Muscle of back (tissue), 13 donors: ENCODE measurements at places on chromosomes 16 and 17. TPM values are rescaled to one million over a fixed set of nuclear protein-coding genes. Genes with fewer than 3 reads are reported as not detected.

DNA sequence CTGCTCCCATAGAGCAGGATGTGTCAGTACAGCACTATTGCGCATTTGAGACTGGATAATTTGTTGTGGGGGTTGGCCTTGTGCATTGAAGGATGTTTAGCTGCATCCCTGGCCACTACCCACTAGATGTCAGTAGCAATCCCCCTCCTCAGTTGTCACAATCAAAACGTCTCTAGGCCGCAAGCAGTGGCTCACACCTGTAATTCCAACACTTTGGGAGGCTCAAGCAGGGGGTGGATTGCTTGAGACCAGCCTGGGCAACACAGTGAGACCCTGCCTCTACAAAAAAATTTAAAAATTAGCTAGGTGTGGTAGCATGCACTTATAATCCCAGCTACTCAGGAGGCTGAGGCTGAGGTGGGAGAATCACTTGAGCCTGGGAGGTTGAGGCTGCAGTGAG lies 48.4 kb downstream of the CENPV start:
- DNase-seq: no peak

DNA sequence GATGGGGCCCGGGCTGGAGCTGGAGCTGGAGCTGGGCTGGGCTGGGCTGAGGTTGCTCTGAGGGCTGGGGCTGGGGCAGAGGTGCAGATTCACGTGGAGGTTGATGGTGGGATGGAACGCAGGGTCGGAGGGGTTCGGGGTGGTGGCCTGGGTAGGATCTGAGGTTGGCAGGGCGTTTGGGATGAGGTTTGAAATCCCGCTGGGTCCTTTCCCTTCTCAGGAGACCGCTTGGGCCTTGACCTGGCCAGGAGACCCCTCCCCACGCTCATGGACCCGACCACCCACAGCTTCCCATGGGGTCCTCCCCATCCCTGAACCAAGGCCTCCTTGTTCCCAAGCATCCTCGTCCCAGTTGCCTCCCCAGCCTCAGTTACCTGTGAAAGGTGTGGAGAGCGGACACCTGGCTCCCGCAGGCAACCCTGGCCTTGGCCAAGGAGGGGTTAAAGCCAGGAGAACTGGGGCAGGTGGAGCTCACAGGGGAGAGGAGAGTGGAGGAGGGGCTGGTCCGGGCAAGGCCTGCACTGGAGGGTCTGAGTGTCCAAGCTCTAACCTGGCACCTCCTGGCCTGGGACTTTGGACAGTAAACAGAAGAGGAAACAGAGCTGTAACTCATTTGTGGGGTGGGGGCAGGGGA lies at the start of gene ASGR2:
ASGR2 (minus strand) TSS at position 582 of the 634 bp plus-strand sequence. CDS start 582 bp downstream, outside the sequence.
- no peak for DNase-seq

GRCh38 chr16:8846401-8846932 lies 22.3 kb downstream of the CARHSP1 start:
- peak; percentile 7 for DNase-seq

- no peak for DNase-seq
These were observed 17.6 kb downstream of the PEMT start for GRCh38 chr17:17573912-17574311.

- no peak for DNase-seq
These were observed 645 bp upstream of the ELMO3 start for GRCh38 chr16:67198238-67198734.

DNA sequence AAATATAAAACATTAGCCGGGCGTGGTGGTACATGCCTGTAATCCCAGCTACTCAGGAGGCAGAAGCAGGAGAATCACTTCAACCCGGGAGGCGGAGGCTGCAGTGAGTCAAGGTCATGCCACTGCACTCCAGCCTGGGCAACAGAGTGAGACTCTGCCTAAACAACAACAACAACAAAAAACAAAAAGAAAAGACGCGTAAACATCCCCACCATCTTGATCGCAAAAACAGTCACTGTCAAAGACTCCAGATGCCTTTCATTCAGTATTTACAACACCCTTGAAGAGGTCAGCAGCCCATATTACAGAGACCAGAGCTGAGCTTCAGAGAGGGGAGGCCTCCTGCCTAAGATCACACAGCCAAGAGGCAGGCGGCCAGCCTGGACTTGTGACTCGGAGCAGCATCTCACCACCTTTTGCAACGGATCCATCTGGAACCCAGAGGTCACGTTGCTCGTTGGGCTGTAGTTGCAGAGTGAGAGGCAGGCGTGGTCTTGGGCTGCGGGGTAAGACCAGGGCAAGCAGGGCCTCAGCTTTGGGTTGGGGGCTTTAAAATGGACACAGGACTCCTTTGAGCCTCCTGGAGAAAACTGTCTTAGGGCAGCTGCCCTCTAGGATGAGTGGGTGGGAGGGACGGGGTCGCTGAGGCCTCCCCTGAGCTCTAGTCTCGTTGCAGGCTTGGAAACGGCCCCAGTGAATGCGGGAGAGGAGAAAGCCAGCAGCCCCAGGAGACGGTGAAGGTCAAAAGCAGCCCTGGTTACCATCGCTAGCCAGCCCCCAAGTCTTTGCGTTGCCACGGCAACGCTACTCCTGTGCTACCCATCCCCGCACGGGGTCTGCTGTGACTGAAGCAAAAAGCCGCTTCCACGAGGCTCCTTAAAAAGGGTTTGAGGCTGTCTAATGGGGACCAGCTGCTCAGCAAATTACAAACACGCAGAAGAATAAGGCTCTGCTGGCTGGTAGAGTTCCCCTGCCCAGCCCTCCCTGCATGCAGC lies 26.1 kb downstream of the LGALS3BP start:
- DNase-seq: peak; percentile 50

DNA sequence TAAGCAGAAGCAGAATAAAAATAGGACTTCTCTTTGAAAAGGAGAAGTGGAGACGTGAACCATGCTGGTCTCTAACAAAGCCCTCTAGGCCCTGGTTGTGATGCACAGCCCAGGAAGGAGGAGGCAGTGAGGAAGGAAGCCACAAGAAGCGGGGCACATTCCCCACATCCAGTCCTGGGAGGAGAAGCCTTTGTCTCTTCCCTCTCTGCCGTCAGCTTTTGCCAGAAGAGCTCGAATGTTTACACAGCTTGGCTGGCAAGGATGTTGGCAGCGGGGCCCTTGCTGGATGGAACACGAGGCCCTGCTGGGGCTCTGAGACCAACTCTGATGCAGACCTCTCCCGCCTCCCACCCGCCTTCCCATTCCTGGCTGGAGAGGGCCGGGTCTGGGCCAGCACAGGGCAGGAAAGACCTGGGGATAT lies 91.3 kb downstream of the MAF start:
- peak; percentile 53 for DNase-seq

- DNase-seq: no peak
These were observed 85.6 kb downstream of the OMG start for GRCh38 chr17:31211352-31212012.

NLRC3 gene
- polyA plus RNA-seq: 1.7 TPM

CNTD1 gene
- polyA plus RNA-seq: 0.64 TPM

C1QL1 gene
- 2.2 TPM for polyA plus RNA-seq
